ENCODE measurements at places on chromosomes 2 and 18.

DNA sequence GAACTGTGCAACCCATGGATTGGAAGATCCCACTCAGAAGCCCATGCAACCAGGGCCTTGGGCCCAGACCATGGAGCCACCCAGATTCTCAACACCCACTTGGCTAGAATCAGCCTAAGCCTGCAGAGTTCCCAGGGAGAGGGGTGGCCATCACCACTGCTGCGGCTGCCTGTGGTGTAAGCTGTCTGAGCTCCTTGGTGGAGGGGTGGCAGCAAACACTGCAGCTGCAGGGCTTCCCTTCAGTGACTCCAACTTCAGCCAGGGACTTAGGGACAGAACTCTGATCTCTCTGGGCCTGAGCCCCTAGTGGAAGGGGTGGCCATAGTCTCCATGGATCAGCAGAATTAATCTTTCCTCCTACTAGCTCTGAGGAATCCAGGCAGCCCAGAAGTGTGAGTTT lies 72.5 kb downstream of the RAD51AP2 start:
- no peak overlapping the region for H3K4me3 ChIP-seq
- H3K27ac ChIP-seq, result no peak overlapping the region
- H3K36me3 ChIP-seq, result no peaks in the 10 kb centered on the region
- H3K27me3 ChIP-seq, result no peaks in the 10 kb centered on the region
- DNase-seq, result no peak
- H3K4me1 ChIP-seq, result peaks cover 9% of the 10 kb centered on the region

- H3K4me1 ChIP-seq, result peaks cover 21% of the 10 kb centered on the region
- H3K27me3 ChIP-seq, result no peaks in the 10 kb centered on the region
- peak within 1 kb of the TSS; percentile 85 for H3K4me3 ChIP-seq
These were observed at the start of gene FBXO11 for GRCh38 chr2:47906157-47907038. FBXO11 (minus strand) TSS chr2:47906498; CDS start chr2:47905720, 778 bp downstream.

DNA sequence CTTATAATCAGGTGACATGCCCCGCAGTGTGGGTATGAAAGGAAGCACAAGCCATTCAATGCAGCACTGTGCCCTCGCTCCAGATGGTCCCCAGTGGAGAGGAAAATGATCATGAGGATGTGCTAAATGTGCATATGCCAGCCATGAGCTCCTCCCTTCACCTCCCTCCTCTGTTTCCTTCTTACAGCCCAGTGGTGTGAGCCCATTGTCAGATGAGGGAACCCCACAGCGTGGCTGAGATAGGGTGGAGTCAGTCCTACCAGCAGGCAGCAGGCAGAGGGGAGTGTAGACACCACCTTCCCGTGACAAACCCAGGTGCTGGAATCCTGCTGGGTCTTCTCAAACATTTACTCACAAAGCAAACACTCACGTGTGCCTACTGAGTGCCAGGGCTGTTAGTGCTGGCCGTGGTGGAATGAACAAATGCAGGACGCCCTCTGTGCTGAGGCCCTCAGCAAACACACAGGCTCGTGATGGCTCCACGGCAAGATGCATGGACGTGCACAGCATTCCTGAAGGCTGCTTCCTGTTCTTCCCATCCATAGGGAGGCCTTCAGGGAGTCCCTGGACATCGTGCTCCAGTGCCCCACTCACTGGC lies 181.7 kb upstream of the TPO start:
- no peak overlapping the region for H3K4me3 ChIP-seq
- DNase-seq, result no peak
- no peaks in the 10 kb centered on the region for H3K27me3 ChIP-seq

- H3K4me1 ChIP-seq, result no peaks in the 10 kb centered on the region
- H3K27ac ChIP-seq, result no peak overlapping the region
- DNase-seq, result no peak
- H3K4me3 ChIP-seq, result no peak overlapping the region
- no peaks in the 10 kb centered on the region for H3K36me3 ChIP-seq
These were observed 50.5 kb downstream of the ZNF532 start for GRCh38 chr18:58915006-58915799.

DNA sequence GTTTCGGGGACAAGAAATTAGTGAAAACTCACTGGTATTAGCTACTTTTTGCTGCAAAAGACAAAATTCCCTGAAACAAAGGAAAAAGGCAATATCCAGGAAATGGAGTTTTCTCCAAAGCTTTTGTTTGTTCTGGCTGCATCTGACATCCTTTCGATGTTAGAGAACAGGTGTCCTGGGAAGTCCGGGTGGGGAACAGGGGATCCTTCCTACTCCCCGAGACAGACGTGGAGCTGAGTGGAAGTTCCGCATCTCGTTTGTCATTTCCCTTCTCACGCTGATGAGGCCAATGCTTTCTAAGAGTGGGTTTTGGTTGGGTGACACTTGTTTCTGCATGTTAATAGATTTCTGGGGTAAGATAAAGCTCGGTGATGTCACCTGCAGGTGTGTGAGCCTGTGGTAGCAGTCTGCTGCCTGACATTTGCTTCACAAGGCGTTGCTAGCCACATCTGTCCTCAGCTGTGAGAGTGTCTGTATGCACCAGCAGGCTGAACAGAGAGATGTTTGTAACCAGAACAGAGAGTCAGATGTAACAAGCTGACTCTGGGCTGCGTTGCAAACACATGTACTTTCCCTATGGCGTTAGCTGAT lies 125.9 kb downstream of the ACOXL start:
- H3K36me3 ChIP-seq, result no peaks in the 10 kb centered on the region
- H3K27ac ChIP-seq, result no peak overlapping the region

DNA sequence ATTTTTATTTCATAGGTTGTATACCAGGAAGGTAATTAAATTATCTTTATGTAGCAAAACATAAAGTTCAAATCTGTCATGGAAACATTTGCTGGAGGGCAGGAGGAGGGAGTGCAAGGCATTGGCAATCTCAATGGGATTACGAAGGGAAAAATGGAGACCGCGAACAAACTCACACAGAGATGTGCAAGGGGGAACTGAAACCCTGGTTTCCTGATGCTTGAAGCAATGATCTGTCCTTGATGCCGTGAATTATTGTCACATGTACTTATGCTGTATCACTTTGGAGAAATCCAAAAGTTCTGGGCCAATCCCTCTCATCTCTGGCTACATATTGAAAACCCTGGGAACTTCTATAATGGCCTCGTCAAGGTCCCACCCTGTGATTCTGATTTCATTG lies 65.0 kb upstream of the MFF start:
- no peak overlapping the region for H3K27ac ChIP-seq
- H3K4me3 ChIP-seq, result no peak overlapping the region
- no peaks in the 10 kb centered on the region for H3K4me1 ChIP-seq
- H3K27me3 ChIP-seq, result no peaks in the 10 kb centered on the region

DNA sequence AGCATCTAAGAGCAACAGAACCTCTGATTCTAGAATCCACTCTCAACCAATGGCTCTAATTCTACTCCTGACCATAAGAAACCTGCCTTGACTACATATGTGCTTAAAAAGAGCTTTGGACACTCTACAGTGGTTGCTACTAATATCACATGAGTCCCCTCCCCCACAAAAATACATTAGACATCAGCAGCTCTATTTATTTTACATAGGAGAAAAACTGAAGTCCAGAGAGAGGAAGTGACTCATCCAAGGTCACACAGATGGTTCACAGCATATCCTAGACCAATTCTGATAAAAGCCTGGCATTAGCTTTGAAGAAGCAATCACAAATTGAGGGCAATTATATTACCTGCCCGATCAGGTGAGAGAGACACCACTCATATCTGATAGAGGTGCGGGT lies 49.8 kb downstream of the ALK start:
- H3K27me3 ChIP-seq, result peaks cover 30% of the 10 kb centered on the region
- H3K27ac ChIP-seq, result no peak overlapping the region
- H3K36me3 ChIP-seq, result no peaks in the 10 kb centered on the region
- no peaks in the 10 kb centered on the region for H3K4me1 ChIP-seq
- H3K4me3 ChIP-seq, result no peak overlapping the region
- DNase-seq, result no peak

GRCh38 chr2:169721016-169721415 lies 12.6 kb upstream of the KLHL23 start:
- no peaks in the 10 kb centered on the region for H3K36me3 ChIP-seq
- no peaks in the 10 kb centered on the region for H3K27me3 ChIP-seq
- DNase-seq, result no peak
- no peaks in the 10 kb centered on the region for H3K4me1 ChIP-seq

- DNase-seq, result no peak
- no peak overlapping the region for H3K4me3 ChIP-seq
- no peaks in the 10 kb centered on the region for H3K36me3 ChIP-seq
These were observed 30.2 kb upstream of the ALK start for GRCh38 chr2:29951576-29951975.

GRCh38 chr2:156522864-156523440 lies 86.8 kb downstream of the GPD2 start:
- H3K27ac ChIP-seq, result no peak overlapping the region
- no peaks in the 10 kb centered on the region for H3K36me3 ChIP-seq
- DNase-seq, result no peak
- H3K4me3 ChIP-seq, result no peak overlapping the region

GRCh38 chr2:224440988-224441387 lies 39.1 kb upstream of the FAM124B start:
- no peaks in the 10 kb centered on the region for H3K36me3 ChIP-seq
- no peak overlapping the region for H3K27ac ChIP-seq
- no peaks in the 10 kb centered on the region for H3K27me3 ChIP-seq
- no peak overlapping the region for H3K4me3 ChIP-seq
- no peak for DNase-seq

DNA sequence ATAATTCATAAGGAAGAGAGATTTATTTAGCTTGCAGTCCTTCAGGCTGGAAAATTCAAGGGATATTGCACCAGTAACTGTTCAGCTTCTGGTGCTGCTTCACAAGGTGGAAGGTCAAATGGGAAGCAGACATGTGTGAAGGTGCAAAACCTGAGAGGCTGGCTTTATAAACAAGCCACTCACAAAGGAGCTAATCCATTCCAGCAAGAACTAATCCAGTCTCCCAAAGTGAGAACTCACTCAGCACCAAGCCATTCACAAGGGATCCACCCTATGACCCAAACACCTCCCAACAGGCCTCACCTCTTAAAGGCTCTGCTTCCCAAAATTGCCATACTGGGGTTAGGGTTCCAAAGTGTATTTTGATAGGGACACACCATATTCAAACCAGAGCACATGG lies 1018.4 kb upstream of the ACVR2A start:
- H3K27me3 ChIP-seq, result no peaks in the 10 kb centered on the region
- no peaks in the 10 kb centered on the region for H3K4me1 ChIP-seq
- DNase-seq, result no peak
- no peaks in the 10 kb centered on the region for H3K36me3 ChIP-seq

GRCh38 chr2:64608867-64609226 lies 44.9 kb downstream of the SERTAD2 start:
- H3K36me3 ChIP-seq, result no peaks in the 10 kb centered on the region
- H3K27me3 ChIP-seq, result no peaks in the 10 kb centered on the region
- peaks cover 5% of the 10 kb centered on the region for H3K4me1 ChIP-seq

- H3K4me3 ChIP-seq, result no peak overlapping the region
- H3K27me3 ChIP-seq, result no peaks in the 10 kb centered on the region
- H3K36me3 ChIP-seq, result no peaks in the 10 kb centered on the region
These were observed 188.3 kb upstream of the SLC39A10 start for GRCh38 chr2:195468771-195469170.

GRCh38 chr2:162972383-162972782 lies 133.8 kb upstream of the KCNH7 start:
- DNase-seq, result no peak
- no peaks in the 10 kb centered on the region for H3K36me3 ChIP-seq
- H3K4me3 ChIP-seq, result no peak overlapping the region
- H3K27me3 ChIP-seq, result peaks cover 10% of the 10 kb centered on the region
- no peaks in the 10 kb centered on the region for H3K4me1 ChIP-seq

DNA sequence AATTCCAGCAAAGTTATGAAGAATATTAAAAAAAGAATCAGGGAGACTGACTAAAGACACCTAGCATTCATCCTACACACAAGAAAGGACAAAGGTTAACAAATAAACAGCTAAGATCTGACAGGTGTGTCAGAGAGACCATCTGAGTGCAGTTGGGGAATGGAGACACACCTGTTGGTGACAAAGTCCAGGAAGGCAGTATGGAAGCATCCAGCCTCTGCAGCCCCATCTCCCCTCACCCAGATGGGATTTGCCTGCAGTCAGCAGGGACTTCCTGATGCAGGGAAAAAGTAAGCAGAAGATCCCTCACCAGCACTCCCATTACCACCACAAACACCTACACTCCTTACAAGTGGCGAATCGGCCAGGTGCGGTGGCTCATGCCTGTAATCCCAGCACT lies 37.9 kb downstream of the USP34 start:
- no peaks in the 10 kb centered on the region for H3K27me3 ChIP-seq
- H3K36me3 ChIP-seq, result no peaks in the 10 kb centered on the region
- DNase-seq, result no peak
- H3K4me1 ChIP-seq, result peaks cover 16% of the 10 kb centered on the region

DNA sequence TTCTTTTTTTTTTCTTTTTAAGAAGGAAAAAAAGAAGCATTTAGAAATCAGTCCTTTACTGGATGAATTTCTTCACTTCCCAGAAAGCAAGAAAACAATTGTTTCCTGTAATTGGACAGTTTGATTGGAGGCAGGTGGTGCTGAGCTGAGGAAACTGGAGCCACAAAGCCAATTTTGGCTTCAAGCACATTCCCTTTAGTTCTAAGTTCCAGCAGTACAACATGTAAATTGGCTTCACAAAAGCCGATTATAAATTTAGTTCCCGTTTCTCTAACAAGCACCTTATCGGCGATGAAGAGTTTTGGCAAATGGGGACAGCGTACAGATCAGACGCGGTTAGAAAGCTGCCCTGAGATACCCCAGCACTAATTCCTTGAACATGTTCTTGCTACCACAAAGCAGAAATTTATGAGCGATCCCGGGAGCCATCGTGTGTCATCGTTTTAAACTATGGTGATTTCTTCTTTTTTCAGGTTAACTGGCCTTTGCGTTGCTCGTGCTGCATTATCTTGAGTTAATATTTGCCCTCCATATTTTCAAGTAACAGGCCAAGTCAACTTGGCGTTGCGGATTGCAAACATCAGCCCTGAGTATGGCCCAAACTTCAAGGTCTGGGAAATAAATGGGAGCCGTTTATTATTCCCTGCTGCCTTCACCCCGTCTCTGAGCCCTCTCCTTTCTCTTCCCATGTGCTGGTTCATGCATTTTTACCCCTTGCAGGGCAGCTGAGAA lies 190.4 kb upstream of the ID2 start:
- no peaks in the 10 kb centered on the region for H3K27me3 ChIP-seq
- H3K4me1 ChIP-seq, result no peaks in the 10 kb centered on the region
- H3K27ac ChIP-seq, result no peak overlapping the region
- no peaks in the 10 kb centered on the region for H3K36me3 ChIP-seq

DNA sequence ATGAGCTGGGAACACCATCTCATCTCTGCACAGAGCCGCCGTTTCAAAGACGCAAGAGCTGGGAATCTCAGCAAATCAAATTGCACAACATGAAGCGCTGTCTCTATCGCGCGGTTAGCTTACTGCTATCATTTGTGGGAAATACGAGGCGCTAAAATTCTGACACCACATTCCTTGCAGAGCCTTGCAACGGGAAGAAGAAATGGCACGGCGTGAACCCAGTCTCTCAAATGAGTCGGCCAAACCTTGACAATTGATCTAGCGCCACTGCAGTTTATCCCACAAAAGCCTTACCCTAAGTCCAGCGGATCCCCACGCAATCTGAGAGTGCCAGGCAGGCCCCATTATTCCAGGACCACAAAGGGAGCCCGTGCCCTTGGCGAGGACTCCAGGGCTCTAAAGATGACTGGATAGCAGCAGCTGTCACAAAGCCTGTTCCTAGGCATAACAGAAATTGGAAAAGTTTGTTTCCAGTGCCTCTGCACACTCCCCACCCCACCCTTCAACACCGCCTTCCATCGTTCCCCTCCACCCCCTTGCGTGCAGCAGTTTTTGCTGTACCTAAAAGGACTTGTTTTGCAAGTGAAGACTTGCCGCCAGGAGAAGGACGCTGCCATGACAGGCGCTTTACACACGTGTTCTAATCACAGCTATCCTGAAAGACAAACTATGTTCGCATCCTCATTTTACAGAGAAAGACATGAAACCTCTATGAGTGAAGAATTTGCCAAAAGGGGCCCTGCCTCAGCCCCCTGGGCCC lies 252.4 kb downstream of the EIPR1 start:
- H3K36me3 ChIP-seq, result no peaks in the 10 kb centered on the region
- H3K4me3 ChIP-seq, result no peak overlapping the region
- no peaks in the 10 kb centered on the region for H3K4me1 ChIP-seq
